ENCODE measurements at places on chromosomes 7 and 10. TPM values are rescaled to one million over a fixed set of nuclear protein-coding genes. Genes with fewer than 3 reads are reported as not detected.

The CDH23 gene
- 8.1 TPM for total RNA-seq

The MNX1 gene
- not detected for total RNA-seq

The TBRG4 gene
- total RNA-seq: 49.1 TPM

The ZNF33A gene
- total RNA-seq: 57.2 TPM

The PAPOLB gene
- total RNA-seq: 1.8 TPM

The NRCAM gene
- total RNA-seq: 205 TPM

The TEX36 gene
- not detected for total RNA-seq

The ICA1 gene
- total RNA-seq: 64.4 TPM

The GIMAP2 gene
- 6.7 TPM for total RNA-seq

The NPSR1 gene
- 1.8 TPM for total RNA-seq

The YKT6 gene
- total RNA-seq: 74.3 TPM
